ENCODE measurements at places on chromosomes 4 and X.

- DNase-seq: no peak
Observed at GRCh38 chrX:129040124-129040523, 483.2 kb downstream of the SMARCA1 start.

- no peak for DNase-seq
Observed at GRCh38 chrX:153739754-153740486, 15.3 kb downstream of the ABCD1 start.

DNA sequence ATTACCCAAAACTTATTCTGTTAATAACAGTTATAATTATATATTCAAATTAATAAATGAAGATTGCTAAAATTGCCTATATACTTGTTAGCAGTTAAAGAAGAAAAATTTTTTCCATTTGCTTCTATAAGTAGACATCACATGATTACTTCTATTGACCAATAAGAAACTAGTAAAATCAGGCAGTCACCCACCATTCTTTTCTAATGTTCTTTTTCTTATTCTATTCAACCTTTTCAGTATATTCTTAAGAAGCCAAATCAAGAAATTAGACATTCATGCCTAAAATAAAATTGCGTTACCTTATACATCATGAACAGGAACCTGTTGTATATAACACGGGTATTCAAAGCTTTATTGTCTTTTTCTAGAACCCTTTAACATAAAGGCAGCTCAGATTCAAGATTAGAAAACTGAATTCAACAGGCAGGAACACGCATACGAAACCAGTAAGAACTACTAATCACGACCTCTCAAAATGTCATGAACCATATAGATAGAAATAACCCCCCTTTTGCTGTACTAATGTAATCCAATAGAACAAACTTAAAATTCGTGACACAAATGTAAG is 568.1 kb upstream of the DIPK2B start:
- no peak for DNase-seq

DNA sequence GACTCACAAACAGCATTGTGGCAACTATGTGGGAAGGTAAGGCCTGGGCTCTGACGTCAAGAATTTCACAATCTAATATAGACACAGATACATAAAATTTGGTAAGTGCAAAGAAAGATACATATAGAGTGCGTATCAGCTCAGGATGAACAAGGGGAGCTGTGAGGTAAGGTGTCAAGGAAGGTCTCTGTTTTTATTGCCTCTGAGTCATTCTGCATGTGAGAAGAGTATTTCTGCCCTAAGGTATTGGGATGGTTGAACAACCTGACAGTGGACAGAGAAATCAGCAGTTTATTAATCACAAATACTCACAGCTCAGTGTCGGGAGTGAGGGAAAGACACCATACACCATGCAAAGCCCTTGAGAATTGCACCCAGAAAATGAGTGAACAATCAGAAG is 89.8 kb downstream of the COMMD8 start:
- DNase-seq: no peak

GRCh38 chr4:119087121-119087520 is 48.5 kb upstream of the MYOZ2 start:
- DNase-seq: no peak

DNA sequence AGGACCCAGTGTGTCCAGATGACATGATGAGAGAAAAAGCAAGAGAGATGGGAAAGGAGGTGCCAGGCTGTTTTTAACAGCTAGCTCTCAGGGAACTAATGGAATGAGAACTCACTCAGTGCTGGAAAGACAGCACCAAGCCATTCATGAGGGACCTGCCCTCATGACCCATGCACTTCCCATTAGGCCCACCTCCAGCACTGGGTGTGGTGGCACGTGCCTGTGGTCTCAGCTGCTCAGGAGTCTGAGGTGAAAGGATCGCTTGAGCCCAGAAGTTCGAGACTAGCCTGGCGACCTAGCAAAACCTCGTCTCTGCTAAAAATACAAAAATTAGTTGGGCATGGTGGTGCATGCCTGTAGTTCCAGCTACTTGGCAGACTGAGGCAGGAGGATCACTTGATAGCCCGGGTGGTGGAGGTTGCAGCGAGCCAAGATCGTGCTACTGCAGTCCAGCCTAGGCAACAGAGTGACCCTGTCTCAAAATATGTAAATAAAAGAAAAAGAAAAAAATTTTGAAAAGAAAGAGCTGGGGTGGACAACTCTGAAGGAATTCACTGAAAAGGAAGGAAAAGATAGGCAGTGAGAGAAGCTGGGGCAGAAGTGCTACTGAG is 50.9 kb downstream of the FAM193A start:
- DNase-seq: no peak

DNA sequence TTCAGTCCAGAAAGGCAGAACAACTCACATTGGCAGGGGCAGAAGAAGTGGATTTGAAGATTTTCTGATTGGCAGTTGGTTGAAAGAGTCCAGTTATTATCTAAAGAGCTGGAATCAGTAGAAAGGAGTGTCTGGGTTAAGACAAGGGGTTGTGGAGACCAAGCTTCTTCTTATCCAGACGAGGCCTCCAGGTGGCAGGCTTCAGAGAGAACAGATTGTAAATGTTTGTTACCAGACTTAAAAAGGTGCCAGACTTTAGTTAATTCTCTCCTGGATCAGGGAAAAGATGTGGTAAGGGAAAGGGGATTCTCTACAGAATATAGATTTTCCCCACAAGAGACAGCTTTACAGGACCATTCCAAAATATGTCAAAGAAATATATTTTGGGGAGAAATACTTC is 36.7 kb upstream of the TLR3 start:
- DNase-seq: no peak

- peak; percentile 11 for DNase-seq
Observed at GRCh38 chr4:26787461-26788340, 72.9 kb upstream of the STIM2 start.

GRCh38 chr4:10119773-10120172 is 3.2 kb upstream of the WDR1 start:
- no peak for DNase-seq

- peak; percentile 1 for DNase-seq
Observed at GRCh38 chr4:70183168-70183939, 12.2 kb upstream of the ODAM start.
